ENCODE measurements at places on chromosomes 4 and X. TPM values are rescaled to one million over a fixed set of nuclear protein-coding genes. Genes with fewer than 3 reads are reported as not detected.

The CLGN gene
- total RNA-seq, result 0.67 TPM

The GNRHR gene
- total RNA-seq, result not detected

The CCKAR gene
- total RNA-seq, result not detected

The EFHC2 gene
- not detected for total RNA-seq

The SSX1 gene
- not detected for total RNA-seq

The TMSB15A gene
- total RNA-seq, result 0.33 TPM

The SPANXN4 gene
- not detected for total RNA-seq

The MAGEC3 gene
- not detected for total RNA-seq

The ZFP92 gene
- total RNA-seq, result 0.57 TPM

The MAGEB2 gene
- not detected for total RNA-seq

The FGFR3 gene
- 0.33 TPM for total RNA-seq

The MAGEB10 gene
- not detected for total RNA-seq

The UGT2B7 gene
- not detected for total RNA-seq

The TRPC3 gene
- total RNA-seq, result not detected

The ANXA3 gene
- total RNA-seq, result 191 TPM

The NHS gene
- total RNA-seq, result 0.67 TPM

The SPANXN3 gene
- total RNA-seq, result not detected

Measured in vein endothelial cell (primary cell).